ENCODE measurements at places on chromosomes 4 and X.

DNA sequence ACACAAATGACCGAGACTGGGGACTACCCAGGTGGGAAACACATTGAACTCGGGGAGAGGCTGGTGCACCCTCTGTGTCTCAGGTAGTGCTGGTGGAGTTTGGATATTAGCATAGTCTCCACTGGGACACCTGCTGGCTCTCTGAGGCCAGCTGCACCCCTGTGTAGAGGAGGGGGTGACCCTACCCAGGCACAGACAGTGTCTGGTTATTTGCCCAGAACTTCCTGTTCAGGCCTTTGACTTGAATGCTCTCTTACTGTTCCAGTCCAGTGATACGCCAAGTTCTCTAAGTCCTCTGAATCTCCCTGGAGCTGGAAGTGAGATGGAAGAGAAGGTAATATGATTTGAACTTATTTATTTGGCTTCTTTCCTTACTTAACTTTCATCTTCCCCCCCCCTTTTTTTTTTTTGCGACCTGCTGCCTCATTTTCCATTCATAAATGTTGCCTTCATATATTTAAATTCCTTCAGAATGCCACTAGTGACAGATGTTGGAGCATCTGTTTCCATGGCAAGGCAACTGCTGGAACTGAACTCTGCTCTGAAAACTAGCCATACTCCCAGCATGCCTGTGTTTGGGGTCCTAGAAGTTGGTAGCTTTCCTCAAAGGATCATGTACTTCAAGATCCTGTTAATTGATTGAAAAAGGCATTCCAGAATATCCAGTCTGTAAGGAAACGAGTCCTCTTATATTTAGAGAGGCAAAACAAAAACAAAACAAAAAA, 76.7 kb downstream of the AASDH start:
- DNase-seq: no peak

- no peak for DNase-seq
These were observed 239.3 kb downstream of the C4orf33 start for GRCh38 chr4:129335276-129335675.

DNA sequence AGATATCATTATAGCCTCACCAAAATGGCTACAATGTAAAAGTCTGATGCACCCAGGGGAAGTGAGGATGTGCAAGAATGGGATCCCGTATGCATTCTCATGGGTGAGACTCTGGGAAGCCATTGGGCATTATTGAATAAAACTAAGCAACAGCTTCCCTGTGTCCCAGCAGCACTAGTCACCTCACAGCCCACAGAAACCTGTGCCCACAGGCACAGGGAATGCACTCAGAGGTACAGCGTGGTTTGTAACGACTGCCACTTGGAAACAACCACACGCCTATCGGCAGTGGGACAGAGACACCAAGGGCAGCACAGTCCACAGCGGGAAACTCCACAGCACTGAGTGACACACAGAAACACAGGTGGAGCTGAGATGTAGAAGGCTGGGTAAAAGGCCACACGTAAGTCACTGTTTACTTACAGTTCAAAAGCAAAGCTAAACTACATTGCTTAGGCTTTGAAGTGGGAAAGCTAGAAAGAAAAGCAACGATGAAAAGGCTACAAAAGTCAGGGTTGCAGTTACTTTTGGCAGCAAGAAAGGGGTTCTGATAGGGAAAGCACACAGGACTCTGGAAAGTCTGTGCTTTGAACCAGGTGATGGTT, 69.2 kb downstream of the HAUS3 start:
- DNase-seq: no peak

DNA sequence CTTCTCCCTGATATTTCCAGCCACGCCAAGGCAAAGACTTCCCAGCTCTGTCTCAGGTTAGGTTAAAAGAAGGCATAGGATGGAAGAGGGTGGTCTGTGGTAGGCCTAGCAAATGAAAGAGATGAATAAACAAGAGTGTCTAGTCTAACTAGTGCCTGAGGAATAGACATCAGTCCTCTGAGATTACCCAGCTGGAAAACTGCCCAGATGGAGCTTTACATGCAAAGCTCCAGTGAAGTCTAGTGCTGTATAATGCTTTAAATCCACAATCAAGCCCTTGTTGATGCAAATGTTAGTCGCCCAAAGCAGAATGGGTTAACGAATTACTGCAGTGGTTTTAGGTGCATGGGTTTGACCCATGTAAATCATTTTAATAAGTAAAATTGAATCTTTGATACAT, 24.8 kb upstream of the GUCY1B1 start:
- DNase-seq: no peak

- no peak for DNase-seq
These were observed 37.8 kb downstream of the ADD1 start for GRCh38 chr4:2881431-2881830.

- DNase-seq: no peak
These were observed 66.8 kb downstream of the RAPGEF2 start for GRCh38 chr4:159169404-159170302.

DNA sequence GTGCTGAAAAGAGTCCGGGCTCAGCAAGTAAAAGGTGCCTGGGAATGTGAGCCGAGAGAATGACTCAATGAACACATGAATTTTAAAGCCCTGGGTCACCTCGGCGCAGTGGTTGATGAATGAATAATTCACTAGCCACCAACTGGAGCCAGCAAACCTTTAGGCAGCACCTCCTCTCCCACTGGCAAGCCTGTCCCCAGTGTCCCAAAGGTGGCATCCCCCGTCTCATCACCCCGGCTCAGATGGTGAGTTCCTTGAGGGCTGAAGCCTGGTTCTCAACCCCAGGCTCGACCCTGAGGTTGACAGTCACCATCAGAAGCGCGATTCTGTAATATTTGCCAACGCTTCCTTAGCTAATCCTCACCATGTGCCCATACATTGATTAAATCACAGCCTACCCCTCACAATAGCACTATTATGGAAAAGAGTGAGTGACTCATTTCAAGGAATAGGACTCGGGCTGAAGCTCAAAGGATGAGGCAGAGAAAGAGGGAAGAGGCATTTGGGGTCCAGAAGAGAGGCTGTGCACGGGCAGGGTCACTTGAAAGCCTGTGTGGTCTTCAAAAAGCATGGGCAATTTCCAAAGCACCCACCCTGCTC, 2.7 kb upstream of the CCNQ start:
- no peak for DNase-seq

DNA sequence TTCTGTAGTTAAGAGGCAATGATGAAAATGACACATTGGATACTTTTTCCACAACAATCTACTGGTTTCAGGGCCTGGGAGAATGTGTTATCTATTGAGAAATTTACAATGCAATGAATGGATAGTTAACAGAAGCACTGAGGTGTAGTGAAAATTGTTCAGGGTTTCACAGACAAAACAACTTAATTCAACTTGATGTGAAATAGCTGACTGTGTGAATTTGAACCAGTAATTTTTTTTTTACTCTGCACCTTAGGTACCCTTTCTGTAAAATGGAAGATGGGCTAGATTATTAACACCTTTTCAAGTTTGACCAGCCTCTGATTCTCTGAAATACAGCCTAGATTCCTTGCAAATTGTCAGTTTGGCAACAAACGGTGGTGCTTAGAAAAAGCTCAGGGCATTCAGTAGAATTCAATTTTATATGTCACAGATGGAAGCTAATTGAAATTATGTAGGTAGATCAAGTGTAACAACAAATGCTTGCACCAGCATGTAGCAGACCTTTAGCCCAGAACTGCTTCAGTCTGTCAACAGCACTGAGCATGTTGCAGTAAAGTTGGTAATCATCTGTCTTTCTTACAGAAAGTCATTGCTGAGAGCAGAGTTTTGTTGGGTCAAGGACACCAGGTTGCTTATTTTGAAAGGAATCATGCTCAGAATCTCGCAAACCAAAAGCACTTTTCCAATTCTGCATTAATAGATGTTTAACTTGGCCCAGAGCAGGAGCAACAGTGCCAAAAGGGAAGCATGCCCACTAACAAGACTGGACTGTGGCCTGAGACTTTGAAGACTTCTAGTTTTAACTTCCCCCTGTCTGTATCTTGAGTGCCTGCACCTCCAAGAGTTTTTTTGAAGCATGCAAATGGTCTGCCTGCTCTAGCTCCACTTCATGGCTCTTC, 526.6 kb downstream of the PACRGL start:
- DNase-seq: no peak

- DNase-seq: peak; percentile 20
These were observed 124.5 kb upstream of the PLAC1 start for GRCh38 chrX:134782796-134783195.

GRCh38 chrX:109943740-109944092, 59.2 kb upstream of the TMEM164 start:
- DNase-seq: no peak

DNA sequence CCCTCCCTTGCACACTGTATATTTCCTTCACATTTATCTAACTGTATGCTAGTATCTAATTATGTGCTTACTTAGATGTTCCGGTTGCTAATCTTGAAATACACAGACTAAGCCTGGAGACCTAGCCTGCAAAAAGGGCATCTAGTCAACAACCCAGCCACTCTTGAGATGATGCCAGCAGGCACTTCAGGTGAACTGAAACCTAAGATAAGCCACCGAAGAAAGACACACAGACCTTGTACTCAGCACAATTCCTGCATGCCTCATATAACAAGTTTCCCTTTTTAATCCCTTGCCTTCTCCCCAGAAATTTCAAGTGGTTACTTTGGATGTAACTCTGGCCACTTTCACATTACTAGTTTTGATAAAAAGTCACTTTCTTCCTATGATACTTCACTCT, 2506.6 kb downstream of the ARAP2 start:
- DNase-seq: no peak

GRCh38 chr4:95742179-95742578, 97.7 kb upstream of the PDHA2 start:
- no peak for DNase-seq

DNA sequence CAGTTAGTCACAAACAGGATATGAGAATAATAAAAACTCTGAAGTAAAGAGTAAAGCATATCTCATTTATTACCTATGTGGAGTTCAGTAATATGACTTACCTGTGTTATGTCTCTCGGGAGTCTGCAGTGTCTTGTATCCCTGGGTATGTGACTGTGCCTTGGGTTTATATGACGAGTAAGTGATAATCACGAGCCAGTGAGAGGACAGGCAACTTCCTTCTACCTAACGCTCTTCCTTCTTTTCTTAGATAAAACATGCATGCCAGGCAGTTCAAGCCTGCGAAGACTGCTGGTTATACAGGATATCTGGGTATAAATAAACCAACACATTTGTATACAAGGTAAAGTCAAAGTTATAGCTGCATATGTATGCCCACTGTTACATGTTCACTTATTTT, at the start of gene HPGDS:
Gene HPGDS, minus strand, starts transcription at position 143 of the 400 bp plus-strand sequence. CDS start 8,207 bp downstream, outside the sequence.
- DNase-seq: no peak

DNA sequence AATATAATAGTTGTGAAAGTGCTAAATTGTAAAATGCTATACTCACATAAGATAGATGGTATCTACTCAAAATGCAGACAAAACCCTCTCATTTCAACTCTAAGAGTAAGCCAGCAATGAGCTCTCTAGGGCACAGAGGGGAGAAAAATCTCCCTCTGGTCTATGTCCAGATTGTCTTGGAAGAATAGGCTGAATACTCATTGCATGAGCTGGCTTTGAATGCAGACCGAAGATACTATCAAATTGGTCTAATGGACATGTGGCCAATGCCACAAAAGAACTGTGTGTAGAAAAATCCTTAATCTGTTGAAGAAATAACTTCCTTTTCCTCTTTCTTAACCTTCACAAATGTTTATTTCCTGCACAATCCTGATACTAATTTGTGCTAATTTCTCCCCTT, 3.5 kb downstream of the ZXDA start:
- no peak for DNase-seq

- DNase-seq: no peak
These were observed 106.8 kb downstream of the FSTL5 start for GRCh38 chr4:162056990-162057389.

- no peak for DNase-seq
These were observed 5.8 kb downstream of the CFAP99 start for GRCh38 chr4:2424581-2424980.

GRCh38 chr4:186954509-186954908, 230.9 kb upstream of the FAT1 start:
- DNase-seq: no peak

DNA sequence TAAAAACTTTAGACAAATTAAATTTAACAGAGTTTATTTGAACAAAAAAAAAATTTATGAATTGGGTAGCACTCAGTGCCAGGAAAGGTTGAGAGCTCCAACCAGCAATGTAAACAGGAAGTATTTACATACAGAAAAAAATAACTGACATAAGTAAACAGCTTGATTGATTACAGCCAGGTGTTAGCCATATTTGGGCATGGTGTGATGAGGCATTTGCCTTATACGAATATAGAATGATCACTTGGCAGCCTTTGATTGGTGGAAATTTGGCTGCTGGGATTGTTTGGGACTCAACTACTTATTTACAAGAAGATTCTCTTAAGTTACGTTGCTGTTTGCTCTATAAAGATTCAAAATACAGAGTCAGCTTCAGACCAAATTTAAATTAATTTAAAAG, 172.0 kb downstream of the ADAM29 start:
- no peak for DNase-seq

- DNase-seq: no peak
These were observed 4.8 kb downstream of the BCOR start for GRCh38 chrX:40092808-40093435.

DNA sequence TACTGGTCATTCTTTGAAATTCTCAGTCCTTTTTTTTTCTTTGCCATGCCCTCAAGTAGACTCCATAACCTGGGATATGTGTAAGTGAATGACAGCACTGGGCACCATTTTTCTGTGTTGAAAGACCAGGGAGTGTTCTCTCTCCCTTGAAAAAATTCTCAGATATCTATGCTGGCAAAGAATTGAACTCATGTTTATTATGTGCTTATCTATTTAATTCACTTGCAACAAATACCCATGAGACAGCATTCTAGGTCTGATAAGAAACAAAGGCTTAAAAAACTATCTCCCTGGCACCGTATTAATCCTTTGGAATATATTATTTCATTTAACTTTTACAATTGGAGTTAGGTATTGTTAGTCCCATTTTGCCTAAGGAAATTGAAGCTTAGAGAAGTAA, 36.7 kb downstream of the LARP7 start:
- DNase-seq: no peak

DNA sequence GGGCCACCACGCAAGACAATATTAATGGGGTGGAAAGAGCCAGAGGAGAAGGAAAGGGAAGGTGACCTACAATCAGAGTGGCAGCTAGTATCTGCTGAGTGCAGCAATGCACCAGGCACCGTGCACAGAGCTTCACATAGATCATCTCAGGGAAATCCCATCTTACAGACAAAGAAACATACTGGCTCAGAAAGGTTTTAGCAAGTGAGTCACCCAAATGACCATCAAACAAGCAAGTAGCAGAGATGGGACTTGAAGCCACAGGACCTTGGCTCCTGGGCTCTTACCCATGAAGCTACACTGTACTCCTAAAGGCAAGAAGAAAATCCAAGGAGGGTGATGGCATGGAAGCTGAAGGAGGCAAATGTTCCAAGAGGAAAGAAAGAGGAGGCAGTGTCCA, 6.8 kb downstream of the ANXA5 start:
- no peak for DNase-seq

DNA sequence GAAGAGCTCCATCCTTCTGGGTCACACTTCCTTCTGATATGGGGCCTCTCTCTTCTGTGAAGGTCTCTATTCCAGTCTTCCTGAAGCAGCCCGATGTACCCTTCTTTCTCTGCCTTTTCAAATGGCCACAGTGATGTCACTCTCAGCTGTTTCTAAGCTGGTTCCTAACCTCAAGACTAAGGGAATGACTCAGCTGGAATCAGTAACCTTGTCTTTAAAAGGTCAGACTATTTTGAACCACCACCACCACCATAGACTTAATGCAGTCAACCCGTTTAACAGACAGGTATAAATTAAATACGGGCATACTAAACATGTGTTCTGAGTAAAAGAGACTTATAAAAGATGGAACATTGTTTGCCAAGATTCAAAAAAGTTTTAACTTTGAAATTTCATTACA, 121.0 kb downstream of the PPA2 start:
- no peak for DNase-seq

GRCh38 chrX:17939724-17940123, 78.6 kb upstream of the RAI2 start:
- DNase-seq: no peak

- DNase-seq: peak; percentile 5
These were observed 18.4 kb downstream of the CT47B1 start for GRCh38 chrX:120857240-120857639.
